Pancreas (tissue), 10 donors: ENCODE measurements at places on chromosomes 11 and 22.

- H3K4me3 ChIP-seq, result no peak overlapping the region
- DNase-seq, result no peak
- H3K27ac ChIP-seq, result no peak overlapping the region
- H3K4me1 ChIP-seq, result no peaks in the 10 kb centered on the region
Observed at GRCh38 chr11:42237701-42238235, 778.3 kb upstream of the LRRC4C start.

GRCh38 chr11:117107701-117108590 is 9.7 kb upstream of the SIK3 start:
- H3K27me3 ChIP-seq, result no peaks in the 10 kb centered on the region
- no peak overlapping the region for H3K27ac ChIP-seq
- no peaks in the 10 kb centered on the region for H3K4me1 ChIP-seq

DNA sequence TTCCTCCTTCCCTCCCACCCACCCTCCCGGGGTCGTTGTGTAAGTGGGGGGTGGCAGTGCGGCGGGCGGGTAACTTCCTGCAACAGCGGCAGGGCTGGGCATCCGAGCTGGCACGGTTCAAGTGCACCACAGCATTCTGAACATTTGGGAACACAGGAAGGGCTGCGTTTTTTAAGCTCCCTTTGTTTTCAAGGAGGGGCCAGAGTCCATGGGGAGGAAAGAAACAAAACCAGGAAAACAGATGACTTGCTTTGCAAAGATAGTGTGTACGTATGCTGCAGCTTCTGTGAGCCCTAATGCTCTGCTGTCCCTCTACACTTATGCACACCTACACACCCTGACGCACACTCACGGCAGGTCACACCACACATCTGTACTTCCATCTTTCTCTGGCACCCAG is 152.5 kb downstream of the FBXO7 start:
- DNase-seq, result no peak
- no peak overlapping the region for H3K4me3 ChIP-seq
- no peaks in the 10 kb centered on the region for H3K4me1 ChIP-seq
- H3K27me3 ChIP-seq, result no peaks in the 10 kb centered on the region

DNA sequence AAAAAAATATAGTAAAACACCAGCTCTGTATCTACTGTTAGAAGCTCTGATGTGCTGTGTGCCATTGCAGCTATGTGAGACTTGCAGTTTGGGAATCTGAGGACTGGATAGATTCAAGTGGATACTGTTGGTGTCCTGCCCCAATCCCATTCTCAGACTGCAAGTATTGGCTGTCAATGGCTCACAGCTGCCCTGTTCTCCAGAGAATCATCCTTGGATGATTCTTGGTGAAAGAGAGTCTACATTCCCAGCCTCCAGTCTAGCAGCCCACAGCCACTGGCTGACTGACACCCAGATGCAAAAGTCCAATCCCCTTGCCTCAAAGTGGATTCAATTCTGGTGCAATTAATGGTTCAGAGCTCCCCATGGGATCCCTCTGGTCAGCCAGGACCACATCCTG is 206.1 kb upstream of the MTNR1B start:
- H3K27me3 ChIP-seq, result no peaks in the 10 kb centered on the region
- DNase-seq, result no peak
- H3K27ac ChIP-seq, result no peak overlapping the region
- no peaks in the 10 kb centered on the region for H3K36me3 ChIP-seq
- no peak overlapping the region for H3K4me3 ChIP-seq
- H3K4me1 ChIP-seq, result no peaks in the 10 kb centered on the region

DNA sequence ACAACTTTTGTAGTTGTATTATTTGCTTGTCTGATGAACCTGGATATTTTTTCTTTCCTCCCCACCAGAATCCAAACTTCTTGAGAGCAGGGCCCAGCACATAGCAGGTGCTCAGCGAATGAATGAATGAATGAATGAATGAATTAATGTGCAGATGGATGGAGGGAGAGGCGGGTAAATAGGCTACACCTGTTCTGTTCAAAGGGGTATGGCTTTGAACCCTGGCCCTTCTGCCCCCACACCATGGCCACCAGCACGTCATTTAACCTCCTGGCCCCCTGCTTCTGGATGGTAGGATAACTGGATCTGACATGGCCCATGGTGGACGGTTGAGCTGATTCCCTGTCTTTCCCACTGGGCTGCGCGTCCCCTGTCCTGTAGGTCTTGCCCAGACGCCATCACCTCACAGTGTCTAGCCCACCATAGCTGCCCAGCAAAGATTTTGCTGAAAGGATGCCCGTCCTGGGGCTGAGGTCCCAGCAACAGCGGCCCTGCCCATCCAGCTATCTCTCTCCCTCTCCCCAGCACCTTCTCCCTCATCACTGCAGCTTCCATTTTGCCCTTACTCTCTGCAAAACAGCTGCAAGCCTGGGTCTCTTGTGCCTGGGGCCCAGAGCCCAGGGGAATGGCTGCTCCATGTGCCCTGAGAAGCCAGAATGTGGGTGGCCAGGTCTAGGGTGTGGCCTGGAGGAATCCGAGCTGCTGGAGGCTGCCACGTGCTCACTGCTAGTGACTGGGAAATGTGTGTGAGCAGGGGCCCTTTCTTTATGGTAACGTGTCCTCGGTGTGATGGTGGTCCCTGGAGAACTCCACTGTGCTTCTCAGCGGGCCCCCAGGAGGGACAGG is 49.3 kb upstream of the LINC01488 start:
- H3K4me3 ChIP-seq, result no peak overlapping the region
- H3K27ac ChIP-seq, result no peak overlapping the region
- DNase-seq, result no peak
- no peaks in the 10 kb centered on the region for H3K36me3 ChIP-seq

GRCh38 chr11:27754035-27755017 is 54.1 kb upstream of the BDNF start:
- H3K27me3 ChIP-seq, result no peaks in the 10 kb centered on the region
- H3K27ac ChIP-seq, result no peak overlapping the region
- no peak overlapping the region for H3K4me3 ChIP-seq
- H3K4me1 ChIP-seq, result no peaks in the 10 kb centered on the region

- peaks cover 3% of the 10 kb centered on the region for H3K4me1 ChIP-seq
- H3K27me3 ChIP-seq, result peaks cover 5% of the 10 kb centered on the region
- H3K4me3 ChIP-seq, result no peak overlapping the region
- peak; percentile 87 for DNase-seq
- no peaks in the 10 kb centered on the region for H3K36me3 ChIP-seq
Observed at GRCh38 chr11:123577081-123577598, 77.3 kb downstream of the SCN3B start.

DNA sequence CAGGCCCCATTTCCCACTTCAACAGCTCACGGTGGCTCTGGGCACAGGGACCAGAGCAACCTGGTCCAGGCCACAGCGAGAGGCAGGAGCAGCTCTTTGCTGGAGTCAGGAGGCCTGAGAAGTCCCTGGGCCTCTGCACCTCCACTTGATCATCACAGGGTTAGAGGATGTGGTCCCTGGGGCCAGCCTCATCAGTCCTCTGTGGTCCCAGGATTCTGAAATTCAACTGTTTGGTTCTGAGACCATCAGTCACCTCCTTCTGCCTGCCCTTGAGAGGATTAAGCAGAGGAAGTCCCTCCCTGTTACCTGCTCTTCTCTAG is 24.9 kb upstream of the CBX7 start:
- H3K36me3 ChIP-seq, result no peaks in the 10 kb centered on the region
- H3K27me3 ChIP-seq, result no peaks in the 10 kb centered on the region
- no peak overlapping the region for H3K27ac ChIP-seq
- H3K4me3 ChIP-seq, result no peak overlapping the region
- peaks cover 10% of the 10 kb centered on the region for H3K4me1 ChIP-seq
- DNase-seq, result peak; percentile 8

DNA sequence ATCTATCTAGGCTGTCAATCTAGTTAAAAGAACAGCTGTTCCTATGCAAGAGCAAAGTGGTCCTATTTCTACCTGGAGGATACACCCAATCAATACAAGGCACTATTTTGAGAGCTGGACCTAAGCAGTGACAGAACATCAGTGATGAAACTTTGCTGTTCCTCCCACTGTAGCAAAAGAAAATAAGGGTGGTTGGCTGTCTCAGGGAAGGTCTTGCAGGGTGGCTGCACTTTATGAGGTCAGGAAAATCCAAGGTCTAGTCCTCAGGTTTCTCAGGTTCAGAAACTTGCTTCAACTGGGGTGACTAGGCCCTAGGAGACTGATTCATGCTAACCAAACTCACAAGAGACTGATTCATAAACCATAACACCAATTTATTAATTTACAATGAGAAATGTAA is 11.6 kb downstream of the CPSF7 start:
- peaks cover 46% of the 10 kb centered on the region for H3K36me3 ChIP-seq
- no peak overlapping the region for H3K4me3 ChIP-seq
- H3K27me3 ChIP-seq, result no peaks in the 10 kb centered on the region
- H3K4me1 ChIP-seq, result peaks cover 5% of the 10 kb centered on the region

- H3K36me3 ChIP-seq, result no peaks in the 10 kb centered on the region
- H3K4me3 ChIP-seq, result no peak overlapping the region
- H3K27me3 ChIP-seq, result no peaks in the 10 kb centered on the region
- peaks cover 6% of the 10 kb centered on the region for H3K4me1 ChIP-seq
Observed at GRCh38 chr11:126810776-126811175, 189.8 kb downstream of the KIRREL3 start.

GRCh38 chr11:33544593-33545373 is 155.8 kb downstream of the C11orf91 start:
- DNase-seq, result no peak
- no peaks in the 10 kb centered on the region for H3K36me3 ChIP-seq
- no peak overlapping the region for H3K4me3 ChIP-seq
- H3K27me3 ChIP-seq, result no peaks in the 10 kb centered on the region
- no peaks in the 10 kb centered on the region for H3K4me1 ChIP-seq
